BJ (cell line): ENCODE measurements at places on chromosomes 5 and 9. TPM values are rescaled to one million over a fixed set of nuclear protein-coding genes. Genes with fewer than 3 reads are reported as not detected.

The LIFR gene
- polyA plus RNA-seq = 2.7 and 6.8 TPM in 2 replicates

The OLFML2A gene
- 2.0 and 2.5 TPM in 2 replicates for polyA plus RNA-seq

DNA sequence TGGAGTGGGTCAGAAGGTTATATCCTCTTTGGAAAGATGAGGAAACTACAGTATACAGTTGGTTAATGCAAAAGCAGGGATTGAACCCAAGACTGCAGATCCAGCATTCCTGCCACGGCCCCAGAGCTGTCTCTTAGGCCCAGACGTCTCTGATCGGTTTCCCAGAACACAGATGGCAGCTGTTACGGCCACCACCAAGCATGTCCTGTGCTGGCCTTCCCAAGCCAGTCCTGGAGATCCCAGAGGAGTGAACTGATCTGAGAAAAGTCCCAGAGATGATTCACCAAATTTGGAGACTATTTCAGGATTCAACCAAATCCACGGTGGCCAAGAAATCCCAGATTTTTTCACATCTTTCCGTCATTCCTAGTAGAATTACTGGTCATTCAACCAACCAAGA is 20.1 kb downstream of the TNIP1 start:
- DNase-seq = no peak

The NTRK2 gene
- 2.0 and 2.1 TPM in 2 replicates for polyA plus RNA-seq

DNA sequence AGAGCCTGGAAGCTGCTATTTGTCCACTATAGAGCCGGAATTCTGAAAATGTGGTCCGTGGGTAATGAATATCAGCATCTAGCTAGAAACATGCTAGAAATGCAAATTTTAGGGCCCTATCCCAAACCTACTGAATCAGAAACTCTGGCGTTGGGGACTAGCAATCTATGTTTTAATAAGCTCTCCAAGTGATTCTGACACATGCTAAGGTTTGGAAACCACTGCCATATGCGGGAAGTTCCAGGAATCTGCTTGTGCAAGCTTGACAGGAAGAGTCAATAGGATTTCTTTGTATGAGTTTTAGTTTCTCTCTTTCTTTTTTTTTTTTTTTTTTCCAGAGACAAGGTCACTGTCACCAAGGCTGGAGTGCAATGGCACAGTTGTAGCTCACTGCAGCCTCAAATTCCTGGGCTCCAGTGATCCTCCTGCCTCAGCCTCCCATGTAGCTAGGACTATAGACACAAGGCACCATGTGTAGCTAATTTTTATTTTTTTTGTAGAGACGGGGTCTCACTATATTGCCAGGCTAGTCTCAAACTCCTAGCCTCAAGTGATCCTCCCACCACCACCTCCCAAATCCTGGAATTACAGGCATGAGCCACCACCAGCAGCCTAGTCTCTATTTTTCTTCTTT is 26.4 kb upstream of the CARNMT1 start:
- peak; percentile 44 for DNase-seq

The OSMR gene
- 43.4 and 53.3 TPM in 2 replicates for polyA plus RNA-seq

GRCh38 chr9:38009035-38009501 is 60.0 kb downstream of the SHB start:
- no peak for DNase-seq

DNA sequence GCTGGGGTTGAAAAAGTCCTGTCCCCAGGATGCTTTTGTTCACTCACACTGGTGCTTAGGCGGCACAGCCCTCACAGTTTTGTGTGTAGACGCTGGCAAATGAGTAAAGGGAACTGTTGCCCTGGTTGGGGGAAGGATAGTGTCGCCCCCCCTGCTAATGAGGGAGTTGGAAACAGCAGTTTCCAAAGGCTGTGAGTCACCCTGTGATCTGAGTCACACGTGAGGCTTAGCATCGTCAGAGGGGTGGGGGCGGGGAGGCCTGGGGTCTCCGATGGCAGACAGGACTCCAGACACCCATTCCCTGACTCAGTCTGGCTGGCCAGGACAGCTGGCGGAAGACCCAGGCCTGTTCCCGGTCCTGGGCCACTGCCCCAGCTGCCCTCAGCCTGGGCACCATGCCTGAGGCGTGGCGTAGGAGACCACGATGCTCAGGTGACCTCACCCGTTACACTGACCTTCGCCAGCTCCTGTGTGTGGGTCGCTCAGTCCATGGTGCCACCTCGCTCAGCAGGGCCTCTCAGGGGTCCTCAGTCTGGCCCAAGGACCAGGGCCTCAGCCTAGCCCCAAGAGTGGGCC is 2.9 kb downstream of the DNAJB5 start:
- peak; percentile 45 for DNase-seq

GRCh38 chr5:74575741-74576538 is 64.6 kb downstream of the ENC1 start:
- DNase-seq = peak; percentile 42

The SLC6A19 gene
- not detected in 2 replicates for polyA plus RNA-seq

The PCDHA6 gene
- polyA plus RNA-seq = 0.02 and 0.09 TPM in 2 replicates

GRCh38 chr5:154642499-154643245 is 112.5 kb upstream of the LARP1 start:
- DNase-seq = no peak

The SPAG8 gene
- polyA plus RNA-seq = 0.50 and 0.85 TPM in 2 replicates

- no peak for DNase-seq
Observed at GRCh38 chr5:137641148-137641547, 94.7 kb downstream of the KLHL3 start.

The SLC12A7 gene
- polyA plus RNA-seq = 1.6 and 4.6 TPM in 2 replicates

GRCh38 chr5:140042643-140043507 is at the start of gene NRG2:
NRG2 (minus strand) TSS chr5:140043299.
- DNase-seq = no peak

The APBA1 gene
- polyA plus RNA-seq = 4.6 and 4.8 TPM in 2 replicates

- no peak for DNase-seq
Observed at GRCh38 chr5:72608297-72608696, 101.1 kb upstream of the ZNF366 start.

The RLN2 gene
- polyA plus RNA-seq = not detected in 2 replicates

GRCh38 chr9:19375538-19375937 is 4.5 kb downstream of the RPS6 start:
- DNase-seq = no peak

GRCh38 chr9:122936464-122936863 is 4.4 kb upstream of the RABGAP1 start:
- no peak for DNase-seq

GRCh38 chr9:131337131-131337848 is 47.8 kb downstream of the PLPP7 start:
- no peak for DNase-seq

- DNase-seq = no peak
Observed at GRCh38 chr5:164184158-164184557, 678.7 kb downstream of the MAT2B start.

The ANKRD31 gene
- 0.02 and 0.07 TPM in 2 replicates for polyA plus RNA-seq

DNA sequence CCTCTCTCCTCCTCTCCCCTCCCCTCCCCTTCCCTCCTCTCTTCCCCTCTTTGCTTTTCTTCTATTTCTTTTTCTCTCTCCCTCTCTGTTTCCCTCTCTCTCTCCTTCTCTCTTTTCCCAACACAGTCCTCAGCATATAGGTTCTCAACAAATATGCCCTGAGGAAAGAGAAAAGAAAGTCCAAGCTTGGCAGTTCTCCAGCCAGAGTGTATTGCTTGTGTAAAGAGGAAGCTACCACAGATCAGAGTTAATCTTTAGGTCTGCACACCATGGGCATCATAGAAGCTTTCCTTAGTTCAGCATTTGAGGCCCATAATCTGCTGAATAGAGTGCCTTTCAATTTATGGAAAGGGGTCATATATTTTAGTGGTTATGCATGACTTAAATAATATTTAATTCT is 382.8 kb upstream of the WWC1 start:
- no peak for DNase-seq

DNA sequence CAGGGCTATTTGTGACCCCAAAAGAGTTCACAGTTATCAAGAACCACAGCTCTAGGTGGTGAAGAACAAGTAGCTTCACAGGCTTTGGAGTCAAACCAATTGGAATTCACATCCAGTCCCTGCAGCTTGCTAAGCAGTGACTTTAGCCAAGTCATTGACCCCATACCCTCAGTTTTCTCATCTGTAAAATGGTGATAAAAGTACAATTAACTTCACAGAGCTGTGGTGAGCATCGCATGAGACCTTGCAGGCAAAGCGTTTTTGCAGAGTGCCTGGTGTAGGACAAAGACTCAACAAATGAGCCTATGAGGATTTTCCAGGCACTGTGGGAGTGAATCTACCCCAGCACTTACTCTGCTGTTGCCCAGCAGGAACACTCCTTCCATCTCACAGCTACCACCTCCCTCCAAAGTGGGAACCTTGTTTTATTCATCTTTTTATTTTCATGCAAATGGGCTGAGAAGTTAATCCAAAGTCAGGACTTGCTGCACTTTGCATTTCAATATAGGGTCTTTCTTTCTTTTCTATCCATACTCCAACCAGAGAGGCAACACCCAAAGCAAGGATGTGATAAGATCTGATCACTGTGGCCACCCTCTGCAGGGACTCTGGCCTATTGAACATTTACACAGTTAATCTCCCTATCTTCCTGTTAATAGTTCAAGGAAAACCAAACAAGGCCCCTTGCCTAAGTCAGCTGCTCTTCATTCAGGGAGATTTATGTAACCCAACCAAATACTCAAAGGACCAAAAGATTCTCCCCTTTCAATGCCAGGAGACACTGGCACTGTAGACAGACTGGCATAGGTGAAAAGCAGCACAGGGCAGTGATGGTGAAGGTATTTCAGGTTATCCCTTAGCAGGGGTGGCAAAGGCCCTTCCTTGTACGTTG is 41.9 kb downstream of the ABCA1 start:
- DNase-seq = no peak

GRCh38 chr9:82726424-82727276 is 336.3 kb downstream of the RASEF start:
- DNase-seq = no peak

The SELENOP gene
- 4.4 and 4.6 TPM in 2 replicates for polyA plus RNA-seq

DNA sequence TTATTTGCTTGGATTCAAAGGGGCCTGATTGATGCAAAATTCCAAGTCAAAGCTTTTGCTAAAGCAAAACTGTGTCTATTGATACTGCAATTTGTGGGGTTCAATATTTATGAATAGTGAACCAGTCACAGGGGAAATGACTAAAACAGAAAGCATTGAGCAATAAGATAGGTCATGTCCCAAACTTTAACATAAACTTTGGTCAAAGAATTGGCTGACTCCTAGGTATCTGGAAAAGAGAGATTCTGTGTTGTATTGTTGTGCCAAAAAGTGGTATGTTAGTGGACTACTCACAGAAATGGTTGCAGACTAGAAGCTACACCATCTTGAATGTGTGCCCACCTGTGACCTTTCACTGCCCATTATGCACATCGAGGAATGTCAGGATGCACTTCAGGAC is 585.5 kb upstream of the RGMB start:
- no peak for DNase-seq

- DNase-seq = no peak
Observed at GRCh38 chr9:119003882-119004617, 365.2 kb downstream of the BRINP1 start.

DNA sequence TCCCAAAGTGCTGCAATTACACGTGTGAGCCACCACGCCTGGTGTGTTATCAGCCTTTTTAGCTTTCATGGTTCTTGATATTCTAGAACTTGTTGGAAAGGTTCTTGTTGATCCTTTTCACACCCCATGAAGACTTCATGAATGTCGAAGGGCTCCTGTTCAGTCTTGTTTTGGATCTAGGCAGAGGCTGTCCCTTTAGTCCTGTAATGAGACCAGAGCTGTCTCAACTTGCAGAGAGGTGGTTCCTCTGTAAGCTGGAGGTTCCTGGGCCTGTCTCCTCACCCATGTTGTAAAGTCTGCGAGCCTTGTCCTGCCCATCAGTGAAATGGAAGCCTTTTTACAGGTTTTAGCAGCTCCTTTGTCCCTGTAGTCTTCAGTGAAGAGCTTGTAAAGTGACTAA is 38.2 kb downstream of the PRRC2B start:
- no peak for DNase-seq

The OR1L4 gene
- polyA plus RNA-seq = not detected in 2 replicates

DNA sequence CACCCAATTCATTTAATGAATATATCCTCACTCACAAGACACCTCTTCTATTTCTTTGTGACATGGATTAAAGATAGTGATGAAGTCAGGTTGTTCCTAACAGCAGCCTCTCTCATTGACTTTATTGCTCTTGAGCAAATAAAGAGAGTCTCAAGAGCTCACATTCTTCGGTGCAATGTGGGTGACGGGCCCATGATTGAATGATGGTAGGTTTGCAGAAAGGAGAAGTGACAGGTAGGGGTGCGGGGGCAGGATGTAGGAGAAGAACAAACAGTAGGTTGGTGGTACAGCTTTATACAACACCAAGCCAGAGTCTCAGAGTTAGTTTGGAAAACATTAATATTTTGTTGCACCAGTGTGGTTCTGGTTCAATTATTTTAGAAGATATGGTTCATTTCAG is 122.2 kb downstream of the SLIT3 start:
- no peak for DNase-seq

DNA sequence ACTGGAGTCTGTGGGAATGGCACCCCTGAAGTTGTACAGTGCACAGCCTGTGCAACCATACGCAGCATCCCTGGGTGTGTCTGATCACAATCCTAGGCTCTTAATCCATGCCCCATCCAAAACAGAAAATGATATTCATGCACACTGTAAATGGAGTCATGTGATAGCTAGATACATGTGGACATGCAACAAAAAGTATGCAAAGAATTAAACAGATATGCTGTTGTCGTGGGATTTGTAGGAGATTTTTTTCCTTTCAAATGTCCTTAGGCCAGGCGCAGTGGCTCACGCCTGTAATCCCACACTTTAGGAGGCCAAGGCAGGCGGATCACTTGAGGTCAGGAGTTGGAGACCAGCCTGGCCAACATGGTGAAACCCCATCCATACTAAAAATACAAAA is 36.1 kb downstream of the PRRX2 start:
- DNase-seq = no peak

DNA sequence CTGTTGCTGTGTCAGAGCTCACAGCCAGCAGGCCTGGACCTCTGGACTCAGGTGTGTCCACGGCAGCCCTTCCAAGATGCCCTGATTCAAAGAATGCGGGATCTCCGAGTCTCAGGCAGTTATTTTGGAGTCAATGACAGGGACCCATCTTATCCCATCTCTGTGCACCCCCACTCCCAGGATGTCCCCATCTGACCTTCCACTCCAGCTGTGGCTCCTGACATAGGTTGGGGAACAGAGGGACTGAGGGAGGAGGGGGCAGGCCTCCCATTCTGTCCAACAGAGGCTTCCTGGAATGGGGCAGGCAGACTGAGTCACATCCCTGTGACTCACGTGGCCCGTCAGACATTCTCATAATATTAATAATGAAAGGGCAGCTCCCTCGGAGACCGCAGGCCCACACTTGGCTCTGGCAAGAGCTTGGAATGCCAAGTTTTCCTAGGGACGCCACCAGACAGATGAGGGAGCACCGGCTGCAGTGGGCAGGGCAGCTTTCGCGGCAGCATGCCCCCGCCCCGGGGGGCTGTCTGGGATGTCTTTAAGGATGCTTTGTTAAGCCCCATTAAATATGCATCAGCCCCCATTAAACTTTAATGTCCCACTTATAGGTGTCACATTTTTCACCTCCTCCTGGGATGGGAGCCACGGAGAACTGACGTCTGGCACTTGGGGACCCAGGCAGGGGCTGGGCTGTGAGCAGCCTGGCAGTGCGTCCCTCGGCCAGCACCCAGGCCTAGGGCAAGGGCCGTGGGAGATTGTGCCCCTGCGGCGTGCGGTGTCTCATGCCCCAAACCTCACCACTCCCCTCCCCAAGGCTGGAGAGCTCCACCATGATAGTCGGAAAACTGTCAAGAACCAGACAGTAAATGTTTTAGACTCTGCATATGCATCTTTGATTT is 23.6 kb upstream of the FIBCD1 start:
- peak; percentile 85 for DNase-seq
